ENCODE measurements at places on chromosomes 16 and 17.

- peaks cover 10% of the 10 kb centered on the region for H3K4me1 ChIP-seq
- no peak for DNase-seq
- peaks cover 4% of the 10 kb centered on the region for H3K27me3 ChIP-seq
- H3K36me3 ChIP-seq: no peaks in the 10 kb centered on the region
- H3K4me3 ChIP-seq: no peak overlapping the region
These were observed 24.8 kb downstream of the CD300LF start for GRCh38 chr17:74687886-74688285.

- peaks cover 7% of the 10 kb centered on the region for H3K27me3 ChIP-seq
- no peak overlapping the region for H3K27ac ChIP-seq
- no peaks in the 10 kb centered on the region for H3K36me3 ChIP-seq
- H3K4me1 ChIP-seq: peaks cover 23% of the 10 kb centered on the region
- no peak for DNase-seq
These were observed 24.8 kb downstream of the KPNA2 start for GRCh38 chr17:68060336-68060735.

- no peak for DNase-seq
- no peak overlapping the region for H3K4me3 ChIP-seq
- no peaks in the 10 kb centered on the region for H3K27me3 ChIP-seq
- H3K36me3 ChIP-seq: peaks cover 7% of the 10 kb centered on the region
- peak overlapping the region; percentile 14 for H3K27ac ChIP-seq
These were observed 218.6 kb downstream of the PRKCA start for GRCh38 chr17:66520999-66521398.

DNA sequence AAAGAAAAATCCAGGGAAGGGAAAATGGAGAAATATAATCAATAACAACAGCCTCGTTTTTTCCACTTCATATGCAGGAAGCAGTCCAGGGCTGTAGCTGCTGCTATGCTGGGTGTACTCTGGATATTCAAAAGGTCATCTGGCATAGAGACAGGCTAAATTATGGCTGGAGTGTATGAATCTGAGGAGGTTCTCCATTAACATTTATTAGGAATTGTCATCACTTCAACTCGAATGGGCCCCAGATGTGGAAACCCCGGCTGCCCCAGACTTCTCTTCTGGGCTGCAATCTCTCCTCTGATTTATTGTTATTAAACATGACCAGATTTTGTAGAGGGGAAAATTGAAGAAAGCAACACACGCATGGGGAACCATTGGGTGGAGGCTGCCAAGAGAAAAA, 33.5 kb upstream of the SKAP1 start:
- H3K4me3 ChIP-seq: no peak overlapping the region
- no peaks in the 10 kb centered on the region for H3K27me3 ChIP-seq
- H3K27ac ChIP-seq: no peak overlapping the region
- no peak for DNase-seq
- H3K36me3 ChIP-seq: no peaks in the 10 kb centered on the region
- H3K4me1 ChIP-seq: peaks cover 11% of the 10 kb centered on the region

DNA sequence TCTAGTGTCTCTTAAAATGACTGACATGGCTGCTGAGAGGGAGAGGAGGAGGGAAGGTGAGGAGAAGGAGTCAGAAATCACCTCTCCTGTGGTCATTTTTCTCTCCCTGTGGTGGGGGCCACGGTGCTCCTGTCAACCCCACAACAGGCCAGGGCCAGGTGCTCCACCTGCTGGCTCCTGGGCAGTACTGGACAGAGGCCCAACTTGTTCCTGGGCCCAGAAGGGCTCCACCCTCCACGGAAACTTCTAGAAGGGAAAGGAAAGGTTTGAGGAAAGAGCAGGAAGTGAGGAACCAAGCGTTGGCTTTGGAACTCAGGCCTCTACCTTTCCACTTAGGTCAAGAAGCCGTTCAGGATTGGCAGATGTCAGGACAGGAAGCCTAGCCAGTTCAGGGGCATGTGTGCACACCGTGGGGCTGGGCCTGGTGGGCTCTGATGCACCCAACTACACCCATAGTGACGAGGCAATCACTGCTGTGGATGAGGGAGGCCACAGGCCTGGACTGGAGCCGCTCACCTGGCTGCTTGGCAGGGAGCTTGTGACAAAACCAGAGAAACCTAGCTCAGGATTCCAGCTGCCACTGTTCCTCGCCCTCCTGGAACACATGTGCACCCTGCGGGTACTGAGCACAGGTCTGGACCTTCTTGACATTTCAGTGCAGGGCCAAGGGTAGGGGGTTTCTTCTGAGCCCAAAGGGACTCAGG, 36.1 kb downstream of the WNT3 start:
- H3K4me3 ChIP-seq: no peak overlapping the region
- no peaks in the 10 kb centered on the region for H3K27me3 ChIP-seq
- H3K36me3 ChIP-seq: no peaks in the 10 kb centered on the region
- no peaks in the 10 kb centered on the region for H3K4me1 ChIP-seq
- DNase-seq: peak; percentile 42

- H3K4me3 ChIP-seq: no peak overlapping the region
- peak; percentile 61 for DNase-seq
- H3K27me3 ChIP-seq: peaks cover 44% of the 10 kb centered on the region
- no peak overlapping the region for H3K27ac ChIP-seq
- H3K4me1 ChIP-seq: no peaks in the 10 kb centered on the region
These were observed 122.4 kb upstream of the NLRP1 start for GRCh38 chr17:5706577-5707210.

DNA sequence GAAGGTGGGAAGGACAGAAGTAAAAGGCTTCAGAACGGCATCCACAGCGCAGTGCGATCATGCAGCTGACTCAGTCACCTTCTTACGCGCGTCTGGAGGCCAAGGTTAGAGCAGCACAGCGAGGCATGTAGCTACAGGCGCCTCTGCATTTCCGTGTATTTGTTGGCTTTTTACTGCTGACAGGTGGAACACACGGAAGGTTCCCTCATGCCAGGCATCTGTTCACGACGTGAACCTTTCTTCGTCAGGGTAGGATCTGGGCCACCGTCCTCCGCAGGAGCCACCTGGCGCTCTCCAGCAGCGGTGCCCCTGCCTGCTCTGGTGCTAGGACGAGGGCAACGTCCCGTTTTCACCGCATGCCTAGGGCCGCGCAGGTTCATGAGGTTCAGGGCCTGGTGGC, 15.3 kb downstream of the TMEM204 start:
- no peak for DNase-seq
- no peak overlapping the region for H3K4me3 ChIP-seq
- H3K4me1 ChIP-seq: peaks cover 32% of the 10 kb centered on the region
- H3K27me3 ChIP-seq: no peaks in the 10 kb centered on the region

- no peak overlapping the region for H3K4me3 ChIP-seq
- H3K27me3 ChIP-seq: peaks cover 13% of the 10 kb centered on the region
- no peak for DNase-seq
- H3K27ac ChIP-seq: no peak overlapping the region
These were observed 172.5 kb downstream of the GRIN2A start for GRCh38 chr16:10009684-10010083.

DNA sequence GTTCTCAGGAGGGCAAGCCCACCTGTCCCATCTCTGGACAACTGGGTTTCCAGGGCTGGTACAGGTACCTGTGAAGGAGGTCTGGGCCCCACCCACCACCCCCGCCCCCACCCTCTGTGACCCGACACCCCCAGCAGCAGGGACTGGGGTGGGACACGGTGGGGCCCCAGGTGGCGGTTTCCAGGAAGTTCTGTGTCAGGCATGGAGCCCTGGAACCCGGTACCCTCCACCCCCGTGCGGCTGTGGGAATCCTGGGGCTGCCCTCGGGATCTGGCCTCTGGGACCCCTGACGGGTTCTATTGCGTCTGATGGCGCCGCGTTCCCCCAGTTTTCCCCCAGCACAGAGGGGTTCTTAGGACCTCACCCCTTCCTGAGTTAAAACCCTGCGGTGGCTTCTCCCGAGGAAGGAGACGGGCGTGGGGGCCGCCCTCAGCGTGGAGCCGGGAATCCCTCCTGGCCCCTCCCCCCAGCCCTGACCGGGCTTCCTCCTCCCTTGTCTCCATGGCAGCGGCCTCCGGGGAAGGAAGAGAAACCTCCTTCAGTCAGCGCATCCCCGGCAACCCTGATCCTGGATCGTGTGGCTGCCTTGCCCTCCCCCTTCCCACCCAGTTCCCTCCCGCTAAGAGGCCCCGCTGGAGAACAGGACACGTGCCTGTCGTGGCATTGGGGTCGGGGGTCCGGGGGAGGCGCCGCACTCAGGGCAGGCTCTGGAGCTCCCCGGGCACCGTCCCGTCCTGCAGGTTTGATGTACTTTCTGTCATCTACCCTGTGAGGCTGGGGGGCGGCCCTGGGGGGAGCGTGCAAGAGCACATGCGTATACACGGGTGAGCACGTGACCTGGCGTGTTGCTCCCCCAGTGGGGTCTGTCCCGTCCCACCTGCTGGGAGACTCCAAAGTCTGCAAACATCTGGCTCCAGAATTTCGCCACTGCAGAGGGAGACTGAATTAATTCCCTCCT, 30.3 kb downstream of the CACNA1H start:
- H3K4me3 ChIP-seq: no peak overlapping the region
- no peaks in the 10 kb centered on the region for H3K4me1 ChIP-seq
- no peak overlapping the region for H3K27ac ChIP-seq
- H3K36me3 ChIP-seq: no peaks in the 10 kb centered on the region

DNA sequence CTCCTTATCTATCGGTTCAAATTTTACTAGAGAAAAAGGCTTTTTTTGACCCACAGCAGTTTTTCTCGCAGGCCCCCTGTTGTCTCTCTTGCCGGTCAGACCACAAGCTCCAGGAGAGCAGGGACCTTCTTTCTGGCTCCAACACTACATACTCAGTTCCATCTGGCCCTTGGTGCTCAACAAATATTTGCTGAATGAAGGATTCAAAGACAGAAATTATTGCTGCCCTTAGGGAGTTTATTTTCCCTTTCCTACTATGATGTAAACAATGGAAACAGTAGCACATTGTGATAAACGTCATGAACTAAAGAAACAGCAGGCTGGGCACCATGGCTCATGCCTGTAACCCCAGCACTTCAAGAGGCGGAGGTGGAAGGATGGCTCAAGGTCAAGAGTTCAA, 59.0 kb upstream of the ATP2A3 start:
- DNase-seq: no peak
- H3K4me1 ChIP-seq: no peaks in the 10 kb centered on the region
- no peaks in the 10 kb centered on the region for H3K27me3 ChIP-seq
- no peak overlapping the region for H3K4me3 ChIP-seq

GRCh38 chr17:48543107-48543853, 1.6 kb downstream of the HOXB2 start:
- peak; percentile 77 for DNase-seq

GRCh38 chr17:38542286-38542685, 63.5 kb downstream of the SRCIN1 start:
- DNase-seq: no peak
- no peak overlapping the region for H3K27ac ChIP-seq
- H3K36me3 ChIP-seq: no peaks in the 10 kb centered on the region
- H3K4me3 ChIP-seq: no peak overlapping the region
- H3K27me3 ChIP-seq: peaks cover 10% of the 10 kb centered on the region
- no peaks in the 10 kb centered on the region for H3K4me1 ChIP-seq

- peak overlapping the region; percentile 90 for H3K4me3 ChIP-seq
- peak overlapping the region; percentile 76 for H3K27ac ChIP-seq
- peaks cover 21% of the 10 kb centered on the region for H3K27me3 ChIP-seq
- peak; percentile 37 for DNase-seq
These were observed 1.1 kb downstream of the CREBBP start for GRCh38 chr16:3879258-3879886.

- no peak overlapping the region for H3K27ac ChIP-seq
- H3K36me3 ChIP-seq: peaks cover 8% of the 10 kb centered on the region
- no peak overlapping the region for H3K4me3 ChIP-seq
These were observed 18.3 kb downstream of the CDIPT start for GRCh38 chr16:29844575-29845331.

DNA sequence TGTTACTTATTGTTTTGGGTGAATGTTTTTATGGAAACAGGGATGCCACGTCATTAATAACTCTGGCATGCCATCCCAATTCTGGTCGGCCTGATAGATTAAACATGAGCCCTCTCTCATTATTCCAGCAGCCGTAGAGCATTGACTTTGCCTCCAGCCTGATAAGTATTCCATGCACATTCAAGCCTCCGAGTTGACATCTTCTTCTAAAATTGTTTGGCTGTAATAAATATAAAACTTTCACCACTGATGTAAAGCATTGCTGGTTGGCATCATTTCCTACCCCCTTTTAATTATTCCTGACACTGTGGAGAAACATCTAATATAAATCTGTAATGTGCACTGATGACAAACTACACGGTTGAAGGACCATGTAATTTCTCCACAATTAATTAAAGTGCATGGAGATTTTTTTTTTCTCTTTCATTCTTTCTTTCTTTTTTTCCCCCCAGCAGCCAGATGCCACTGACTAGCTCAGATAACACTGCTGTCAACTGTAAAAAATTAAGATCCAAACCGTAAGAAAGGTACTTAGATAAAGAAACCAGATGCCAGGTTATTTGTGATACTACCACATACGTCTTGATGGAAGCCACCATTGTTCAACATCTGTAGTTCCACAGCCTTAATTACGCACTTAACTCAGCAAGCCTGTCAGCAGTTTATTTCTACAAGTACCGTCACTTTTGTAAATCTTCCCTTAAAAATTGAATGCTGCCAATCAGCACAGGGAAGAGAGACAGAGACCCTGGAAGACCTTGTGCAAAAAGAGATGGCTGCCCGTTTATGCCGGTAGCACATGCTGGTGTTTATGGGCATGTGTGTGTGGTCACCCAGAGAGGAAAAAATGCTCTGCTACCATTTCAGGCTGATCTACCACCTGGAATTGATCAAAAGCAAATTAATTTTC, 237.7 kb downstream of the IRX3 start:
- no peaks in the 10 kb centered on the region for H3K4me1 ChIP-seq
- no peaks in the 10 kb centered on the region for H3K36me3 ChIP-seq
- H3K27ac ChIP-seq: no peak overlapping the region
- H3K27me3 ChIP-seq: no peaks in the 10 kb centered on the region
- no peak overlapping the region for H3K4me3 ChIP-seq

DNA sequence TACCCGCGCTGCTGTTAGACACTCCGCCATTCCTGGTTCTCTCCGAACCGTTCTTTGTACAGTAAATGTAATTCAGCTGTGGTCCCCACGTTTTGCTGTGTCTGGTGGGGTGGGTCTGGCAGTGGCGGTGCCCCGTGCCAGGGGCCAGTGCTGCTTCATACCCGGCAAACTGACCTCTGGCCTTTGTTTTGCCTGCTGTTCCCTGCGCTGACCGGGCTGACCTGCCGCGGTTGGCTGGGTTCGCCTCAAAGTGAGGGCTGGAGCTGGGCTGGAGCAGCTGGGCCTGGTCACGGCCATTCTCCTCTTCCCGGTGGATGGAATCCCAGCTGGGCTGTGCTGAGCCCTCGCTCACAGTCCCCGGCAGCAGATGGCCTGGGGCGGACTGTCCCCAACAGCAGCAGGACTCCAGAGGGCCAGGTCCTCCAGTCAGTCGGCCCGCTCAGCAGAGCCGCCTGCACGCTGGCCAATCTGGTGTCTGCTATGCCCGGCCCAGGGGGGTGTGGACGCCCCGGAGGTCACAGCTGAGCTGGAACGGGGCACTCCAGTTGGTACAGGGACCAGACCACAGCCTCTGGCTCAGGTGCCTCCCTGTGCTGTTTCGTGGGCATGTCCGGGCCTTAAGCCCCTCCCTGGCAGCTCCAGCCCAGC, 1.5 kb upstream of the WFIKKN1 start:
- DNase-seq: no peak
- no peaks in the 10 kb centered on the region for H3K27me3 ChIP-seq
- H3K36me3 ChIP-seq: no peaks in the 10 kb centered on the region
- H3K4me3 ChIP-seq: no peak overlapping the region
